ENCODE measurements at places on chromosomes 1 and 21.

GRCh38 chr1:115975569-115976061 is 698 bp upstream of the SLC22A15 start:
- no peak for DNase-seq

GRCh38 chr1:52602856-52603600 is 857 bp downstream of the GPX7 start:
- DNase-seq = no peak

DNA sequence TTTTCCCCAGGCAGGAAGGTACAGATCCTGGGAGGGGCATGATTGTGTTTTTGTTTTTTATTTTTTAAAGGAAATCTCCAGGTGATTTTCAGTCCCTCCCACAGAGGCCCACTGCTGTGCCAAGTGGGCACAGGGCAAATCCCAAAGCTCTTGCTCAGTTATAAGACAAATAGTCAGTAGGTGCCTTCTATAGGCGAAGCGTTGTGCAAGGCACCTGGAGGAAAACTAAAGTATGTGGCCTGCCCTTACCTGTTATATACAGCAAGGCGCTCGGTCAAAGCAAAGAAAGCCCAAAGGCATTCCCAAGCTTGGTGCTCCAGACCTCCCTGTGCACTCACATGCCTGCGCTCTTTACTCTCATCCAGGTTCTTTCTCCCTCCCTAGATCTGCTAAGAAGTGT is 81.0 kb downstream of the KCNJ15 start:
- DNase-seq = no peak

GRCh38 chr1:6505367-6506209 is 14.1 kb upstream of the PLEKHG5 start:
- no peak for DNase-seq

DNA sequence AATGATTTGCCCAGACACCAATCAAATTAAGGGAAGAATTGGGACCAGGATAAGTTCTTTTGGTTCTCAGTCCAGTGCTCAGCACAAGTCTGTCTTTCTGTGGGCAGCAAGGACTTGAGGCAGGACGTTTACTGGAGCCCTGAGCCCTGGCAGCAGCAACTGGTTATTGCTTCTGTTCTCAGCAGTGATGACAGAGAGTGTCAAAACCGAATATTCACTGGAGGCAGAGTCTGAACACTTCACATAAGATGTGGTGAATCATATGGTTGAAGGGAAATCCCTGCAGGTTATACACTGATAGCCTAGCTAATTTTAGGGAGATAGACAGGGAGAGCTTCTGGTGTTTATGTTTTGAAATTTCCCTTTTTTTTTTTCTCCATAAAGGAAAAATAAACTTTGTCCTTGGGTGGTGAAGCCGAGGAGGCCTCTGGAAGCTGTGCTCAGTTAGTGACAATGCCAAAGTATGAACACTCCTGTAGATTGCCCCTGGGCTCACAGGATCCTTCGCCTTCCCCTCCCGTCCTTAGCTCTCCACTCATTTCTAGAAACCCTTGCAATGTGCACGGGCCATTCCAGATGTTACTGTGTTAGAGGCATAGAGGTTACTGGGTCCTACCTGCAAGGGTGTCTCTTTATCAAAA is 26.3 kb upstream of the TSPAN2 start:
- no peak for DNase-seq

- DNase-seq = no peak
Measured at GRCh38 chr1:223704921-223705878, 7.1 kb upstream of the CAPN2 start.

DNA sequence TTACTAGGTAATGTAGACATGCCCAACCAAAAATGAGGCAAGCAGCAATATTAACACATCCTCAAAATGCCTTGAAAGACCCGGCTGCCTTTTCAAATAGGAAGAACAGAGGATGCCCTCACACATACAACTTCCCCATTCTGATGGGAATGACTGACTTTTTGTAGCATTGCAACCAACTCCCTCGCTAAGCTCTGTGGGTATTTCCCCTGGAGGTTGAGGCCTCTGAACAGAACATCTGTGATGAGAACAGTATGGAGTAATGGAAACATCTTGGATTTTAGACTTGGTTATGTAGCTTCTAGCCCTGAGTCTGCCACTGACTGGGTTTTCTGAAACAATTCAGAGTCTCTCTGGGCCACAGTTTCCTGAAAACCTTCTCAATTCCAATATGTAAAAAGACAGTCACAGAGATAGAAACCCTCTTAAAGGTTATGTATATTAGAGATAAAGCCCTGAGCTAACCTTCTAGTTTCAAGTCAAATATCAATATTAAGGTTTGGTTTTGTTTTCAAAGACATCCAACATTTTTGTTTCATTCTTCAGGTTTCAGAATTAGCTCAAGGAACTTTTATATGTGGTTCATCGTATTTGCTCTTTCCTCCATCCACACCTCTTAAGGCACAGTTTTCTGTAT is 311.5 kb downstream of the SETD4 start:
- DNase-seq = no peak

DNA sequence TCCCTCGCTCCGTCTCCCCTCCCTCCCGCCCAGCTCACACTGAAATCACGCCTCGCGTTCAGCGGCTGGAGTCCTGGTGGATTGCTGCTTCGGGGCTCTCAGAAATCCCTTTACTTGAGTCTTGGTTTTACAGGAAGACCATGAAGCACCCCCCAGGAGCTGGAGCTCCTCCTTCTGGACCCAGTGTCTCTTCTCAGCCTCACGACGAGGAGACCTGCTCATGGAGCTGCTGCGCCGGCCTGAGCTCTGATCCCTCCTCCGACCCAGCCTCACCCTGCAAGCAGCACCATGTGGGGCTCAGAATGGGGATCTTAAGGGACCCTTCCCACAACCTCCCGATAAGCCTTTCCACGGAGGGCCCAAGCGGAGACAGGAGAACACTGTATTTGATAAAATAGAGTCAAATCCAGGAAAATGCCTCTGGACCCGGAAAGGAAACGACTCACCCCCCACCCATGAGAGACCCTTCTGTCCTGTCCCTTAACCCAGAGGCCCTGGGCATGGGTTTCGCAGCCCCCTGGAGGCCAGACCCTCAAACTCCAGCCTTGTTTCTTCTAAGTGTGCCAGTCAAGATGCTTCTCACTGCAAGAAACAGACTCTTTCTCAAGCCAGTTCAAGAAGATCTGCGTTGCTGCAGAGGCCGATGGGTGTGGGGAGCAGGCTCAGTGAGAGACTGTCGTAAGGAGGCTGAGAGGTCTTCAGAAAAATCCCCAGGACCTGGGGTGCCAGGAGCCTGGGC is 26.1 kb downstream of the PDE9A start:
- DNase-seq = no peak

- no peak for DNase-seq
Measured at GRCh38 chr1:86875722-86876121, 38.2 kb downstream of the SELENOF start.

DNA sequence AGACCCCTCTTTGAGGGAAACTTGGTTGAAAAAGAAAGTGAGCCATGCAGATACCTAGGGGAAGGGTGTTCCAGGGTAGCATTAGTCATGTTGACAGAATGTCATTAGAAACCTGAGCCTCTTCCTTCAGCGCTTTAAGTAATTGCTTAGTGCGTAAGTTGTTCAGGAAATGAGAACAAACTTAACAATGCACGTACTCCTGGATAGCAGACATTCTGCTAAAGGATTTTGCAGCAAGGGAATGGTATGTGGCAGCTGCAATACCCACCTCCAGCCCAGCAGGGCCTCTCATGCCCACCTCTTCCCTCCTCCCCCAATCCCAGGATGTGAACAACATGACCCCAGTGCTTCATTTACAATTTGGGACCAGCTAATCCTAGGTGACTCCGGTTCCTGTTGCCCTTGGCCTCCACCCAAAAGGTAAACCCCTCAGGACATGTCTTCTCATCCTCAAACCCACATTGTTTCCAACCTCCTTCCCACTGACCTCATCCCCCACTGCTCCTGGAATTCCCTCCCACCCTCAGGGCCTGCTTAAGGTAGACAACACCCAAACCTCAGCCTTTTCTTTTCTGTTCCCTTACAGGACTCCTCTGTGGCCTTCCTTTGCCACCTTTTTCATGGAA is 98.0 kb upstream of the BCAR3 start:
- no peak for DNase-seq

DNA sequence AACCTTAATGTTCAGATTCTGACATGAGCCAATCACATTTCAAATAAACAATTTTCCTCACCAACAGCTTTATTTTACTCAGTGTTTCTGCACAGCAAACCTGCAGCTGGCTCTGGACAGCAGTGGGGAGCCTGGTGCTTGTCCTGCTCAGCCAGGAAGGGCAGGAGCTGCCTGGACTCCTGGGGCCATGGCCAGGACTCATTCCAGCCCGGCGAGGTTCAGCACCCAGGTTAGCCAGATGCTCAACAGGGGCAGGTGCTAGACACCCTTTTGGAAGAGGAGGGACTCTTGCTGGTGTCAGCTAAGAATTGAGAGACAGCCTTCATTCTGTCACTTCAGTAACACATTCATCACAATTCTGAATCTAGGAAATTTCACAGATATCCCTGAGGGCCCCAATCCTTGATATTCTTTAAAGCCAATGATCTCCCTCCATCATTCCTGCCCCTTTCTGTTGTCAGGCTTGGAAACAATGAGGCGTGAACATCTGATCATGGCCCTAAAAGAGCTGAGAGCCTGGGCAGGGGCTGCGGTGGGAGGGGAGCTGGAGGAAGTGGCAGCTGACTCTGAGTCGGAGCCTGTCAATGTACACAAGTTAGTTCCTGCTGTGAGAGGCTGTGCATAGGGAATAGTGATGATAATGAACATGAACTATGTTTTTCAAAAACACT is 251.3 kb downstream of the SDCCAG8 start:
- DNase-seq = no peak

GRCh38 chr1:22196041-22196440 is 53.1 kb upstream of the WNT4 start:
- DNase-seq = no peak

DNA sequence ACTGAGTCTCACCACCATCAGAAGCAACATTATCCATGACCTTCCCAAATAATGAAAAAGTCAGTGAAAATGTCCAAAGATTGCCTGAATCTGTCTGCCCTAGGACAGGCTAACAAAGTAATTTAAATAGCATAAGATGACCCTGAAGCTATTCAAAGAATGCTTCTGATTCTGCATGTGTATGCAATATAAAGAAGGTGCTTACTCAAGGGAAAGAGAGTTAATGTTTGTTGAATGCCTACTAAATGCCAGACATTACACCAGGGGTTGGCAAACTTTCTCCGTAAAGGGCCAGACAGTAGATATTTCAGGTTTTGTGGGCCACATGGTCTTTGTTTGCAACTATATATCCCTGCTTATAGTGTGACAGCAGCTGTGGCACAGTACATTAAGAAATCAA is 221.9 kb upstream of the DMRTA2 start:
- no peak for DNase-seq

- DNase-seq = no peak
Measured at GRCh38 chr1:2916706-2917105, 104.6 kb upstream of the ACTRT2 start.

GRCh38 chr1:209384710-209385550 is 198.6 kb upstream of the CAMK1G start:
- no peak for DNase-seq

GRCh38 chr21:26920055-26920454 is 46.8 kb downstream of the ADAMTS5 start:
- no peak for DNase-seq

GRCh38 chr1:1889847-1890505 is 911 bp downstream of the GNB1 start:
- DNase-seq = peak; percentile 47

- DNase-seq = no peak
Measured at GRCh38 chr1:29279406-29279805, 43.1 kb downstream of the PTPRU start.

- DNase-seq = no peak
Measured at GRCh38 chr1:76080552-76081079, 6.1 kb downstream of the ST6GALNAC3 start.

- no peak for DNase-seq
Measured at GRCh38 chr21:21406921-21407320, 408.7 kb downstream of the NCAM2 start.

All from glutamatergic neuron (in vitro differentiated cells).